ENCODE measurements at places on chromosomes 4 and X.
A peak's percentile ranks its signal among the peaks of the same experiment; 100 is the strongest.

GRCh38 chrX:95754411-95754810 lies 930.2 kb upstream of the DIAPH2 start:
- DNase-seq = no peak

DNA sequence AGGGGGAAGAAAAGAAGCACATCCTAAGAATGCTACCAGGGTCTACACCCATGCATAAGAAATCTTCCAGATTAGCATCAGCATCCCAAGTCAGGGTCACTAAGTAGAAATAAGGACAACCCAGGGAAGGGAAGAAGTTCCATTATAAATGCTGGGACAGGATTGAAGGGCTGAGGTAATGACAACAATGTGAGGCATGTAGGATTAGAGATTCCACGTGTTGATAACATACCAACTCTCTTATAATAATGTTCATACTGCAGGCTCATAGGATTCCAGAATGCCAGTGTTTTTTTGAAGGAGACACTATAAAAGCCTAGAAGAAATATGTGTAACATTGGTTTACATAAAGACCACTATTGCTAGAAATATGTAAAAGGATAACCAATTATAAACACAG lies 201.2 kb downstream of the MID1IP1 start:
- no peak for DNase-seq

GRCh38 chr4:99414401-99414800 lies 20.7 kb downstream of the ADH7 start:
- DNase-seq = no peak

- no peak for DNase-seq
Observed at GRCh38 chrX:11105080-11105479, 6.1 kb upstream of the HCCS start.

GRCh38 chr4:158170691-158171561 lies 1.9 kb downstream of the GASK1B start:
- peak; percentile 5 for DNase-seq

DNA sequence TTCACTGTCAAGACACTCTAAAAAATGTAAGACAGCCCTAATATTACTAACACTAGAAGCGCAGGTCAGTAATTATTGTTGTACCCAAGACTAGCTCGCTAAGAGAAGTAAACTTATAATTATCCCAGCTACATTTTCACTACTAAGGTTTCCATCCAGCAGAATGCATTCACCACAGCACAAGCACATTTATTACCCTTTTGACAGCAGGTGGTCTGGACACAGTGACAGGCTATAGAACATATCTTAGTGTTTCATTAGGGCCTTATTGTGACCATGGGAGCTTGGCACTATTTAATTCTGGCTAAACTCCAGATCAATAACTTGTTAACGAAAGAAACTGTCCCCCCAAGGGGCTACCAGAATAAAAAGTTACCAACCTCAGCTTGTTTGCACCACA lies 237.7 kb downstream of the ENOX2 start:
- no peak for DNase-seq

- no peak for DNase-seq
Observed at GRCh38 chrX:135346975-135347374, 37.7 kb downstream of the ETDC start.

GRCh38 chrX:74325130-74326059 lies 21.4 kb downstream of the ZCCHC13 start:
- no peak for DNase-seq

DNA sequence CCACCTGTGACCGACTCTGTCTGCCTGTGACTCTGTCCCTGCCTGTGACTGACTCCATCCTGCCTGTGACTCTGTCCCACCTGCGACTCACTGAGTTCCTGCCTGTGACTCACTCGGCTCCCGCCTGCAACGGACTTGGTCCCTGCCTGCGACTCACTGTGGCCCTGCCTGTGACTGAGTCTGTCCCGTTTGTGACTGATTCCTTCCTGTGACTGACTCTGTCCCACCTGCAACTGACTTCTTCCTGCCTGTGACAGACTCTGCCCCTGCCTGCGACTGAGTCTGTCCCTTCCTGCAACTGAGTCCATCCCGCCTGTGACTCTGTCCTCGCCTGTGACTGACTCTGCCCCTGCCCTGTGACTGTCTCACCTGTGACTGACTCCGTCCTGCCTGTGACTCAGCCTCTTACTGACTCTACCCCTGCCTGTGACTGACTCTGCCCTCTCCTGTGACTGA lies 9.6 kb upstream of the UVSSA start:
- DNase-seq = no peak

DNA sequence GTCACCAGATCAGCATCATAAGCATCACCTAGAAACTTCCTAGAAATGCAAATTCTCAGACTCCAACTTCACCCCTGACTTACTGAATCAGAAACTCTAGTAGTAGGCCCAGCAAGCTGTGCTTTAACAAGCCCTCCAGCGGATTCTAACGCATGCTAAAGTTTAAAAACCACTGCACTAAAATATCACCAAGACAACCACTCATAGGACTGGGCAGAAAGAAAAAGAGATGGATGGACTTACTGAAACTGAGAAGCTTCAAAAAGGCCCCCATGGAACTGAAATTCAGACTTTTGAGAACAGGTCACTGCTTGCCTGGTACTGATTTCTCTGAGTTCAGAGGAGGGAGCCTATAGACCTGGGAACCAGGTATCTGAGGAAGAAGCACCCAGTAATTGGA lies 40.1 kb downstream of the FAM241A start:
- no peak for DNase-seq

GRCh38 chr4:165006886-165007285 lies 24.9 kb upstream of the TRIM60 start:
- no peak for DNase-seq

- DNase-seq = no peak
Observed at GRCh38 chr4:140315970-140316369, 57.5 kb upstream of the SCOC start.

GRCh38 chr4:1711571-1712215 lies 426 bp downstream of the SLBP start:
- DNase-seq = peak; percentile 35

GRCh38 chr4:149370785-149371420 lies 444.7 kb downstream of the IQCM start:
- DNase-seq = no peak

- peak; percentile 76 for DNase-seq
Observed at GRCh38 chrX:48540028-48540375, 488 bp downstream of the TBC1D25 start.

DNA sequence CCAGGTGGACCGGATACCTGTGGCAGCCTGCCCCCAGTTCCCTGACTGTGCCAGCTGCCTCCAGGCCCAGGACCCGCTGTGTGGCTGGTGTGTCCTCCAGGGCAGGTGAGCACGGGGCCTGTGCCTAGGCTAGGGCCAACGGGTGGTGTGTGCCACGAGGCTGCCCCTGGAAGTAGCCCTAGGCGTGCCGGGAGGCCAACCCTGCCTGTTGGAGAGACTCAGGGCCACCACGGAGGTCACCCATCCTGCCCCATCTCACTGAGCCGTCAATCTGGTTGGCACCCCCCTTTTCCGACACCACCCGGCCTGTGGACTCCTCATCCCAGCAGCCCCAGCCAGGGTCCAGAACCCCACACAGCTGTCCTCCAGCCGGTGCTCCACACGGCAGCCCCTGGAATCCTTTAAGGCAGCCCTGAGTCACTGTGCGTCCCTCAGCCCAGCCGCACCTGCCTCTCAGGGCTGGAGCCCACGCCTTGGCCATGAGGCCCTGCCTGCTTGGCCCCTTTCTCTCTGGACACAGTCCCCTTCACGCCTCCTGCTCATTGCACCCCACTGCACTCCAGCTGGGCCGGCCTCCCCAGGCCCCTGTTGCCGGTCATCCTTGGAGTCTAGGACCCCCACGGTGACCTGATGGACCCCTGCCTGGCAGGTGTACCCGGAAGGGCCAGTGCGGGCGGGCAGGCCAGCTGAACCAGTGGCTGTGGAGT lies 5.3 kb downstream of the PLXNB3 start:
- no peak for DNase-seq

DNA sequence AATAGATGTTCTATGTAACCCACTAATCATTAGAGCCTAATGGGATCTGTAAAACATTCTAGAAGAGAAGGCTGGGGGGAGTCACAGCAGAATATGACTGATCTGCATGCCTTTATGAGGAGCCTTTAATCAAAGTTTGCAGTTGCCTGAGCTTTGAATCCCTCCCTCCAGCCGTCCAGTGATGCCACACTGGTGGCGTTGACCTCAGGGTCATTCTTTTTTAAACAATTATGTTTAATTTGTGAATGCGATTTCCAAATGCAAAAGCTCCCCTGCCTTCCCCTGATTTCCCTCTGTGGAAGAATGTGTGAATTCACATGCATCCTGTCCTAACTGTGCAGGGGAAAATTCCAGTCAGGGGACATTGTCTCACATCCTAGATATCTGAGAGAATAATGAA lies 199.7 kb upstream of the GPR101 start:
- DNase-seq = no peak

- no peak for DNase-seq
Observed at GRCh38 chrX:111168314-111168713, 72.3 kb downstream of the PAK3 start.

GRCh38 chr4:95547715-95548471 lies 880 bp downstream of the UNC5C start:
- DNase-seq = no peak

DNA sequence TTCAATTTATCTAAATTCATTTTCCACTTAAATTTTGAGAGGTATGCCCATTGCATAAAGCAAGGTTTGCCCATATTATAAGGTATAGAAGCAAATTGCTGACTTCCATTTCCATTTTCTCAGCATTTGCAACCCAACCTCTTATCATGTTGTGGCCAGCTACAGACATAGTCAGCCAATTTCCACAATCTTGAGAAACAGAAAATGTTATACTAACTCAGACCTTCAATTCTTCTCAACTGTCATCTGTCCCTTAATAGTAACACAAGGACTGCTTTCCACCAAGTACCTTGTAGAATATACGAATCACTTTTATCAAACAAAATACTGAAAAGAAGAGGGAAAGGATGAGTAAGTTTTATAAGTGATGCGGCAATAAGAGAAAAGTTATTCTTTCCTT lies 11.2 kb upstream of the GRIA3 start:
- DNase-seq = no peak

DNA sequence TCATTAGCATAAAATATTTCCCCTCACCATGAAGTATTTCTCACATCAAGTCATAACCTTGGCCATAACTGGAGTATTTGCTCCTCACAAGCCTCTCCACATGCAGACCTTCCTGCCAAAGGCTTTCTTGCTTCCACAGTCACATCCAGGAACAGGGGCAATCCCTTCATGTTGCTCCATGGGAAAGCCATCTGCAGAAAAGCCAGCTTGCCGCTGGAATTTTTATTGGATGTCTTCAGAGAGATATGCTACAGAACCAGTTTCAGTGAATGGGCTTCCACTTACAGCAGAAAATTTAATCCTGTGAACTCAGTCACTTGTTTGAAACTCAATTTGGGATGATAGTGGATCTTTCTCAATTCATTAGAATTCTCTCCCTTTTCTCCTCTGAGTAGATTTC lies 3.2 kb upstream of the CDKN2AIP start:
- no peak for DNase-seq

Measured in CD4-positive, alpha-beta T cell treated with Interleukin-12 subunit alpha and Interleukin-12 subunit beta, for 1 hour (primary cell).